ENCODE measurements at places on chromosomes 12 and 14. TPM values are rescaled to one million over a fixed set of nuclear protein-coding genes. Genes with fewer than 3 reads are reported as not detected.
A peak's percentile ranks its signal among the peaks of the same experiment; 100 is the strongest.

GRCh38 chr12:24223926-24224325, 274.5 kb upstream of the SOX5 start:
- DNase-seq: no peak

GRCh38 chr12:67202678-67203012, 66.5 kb upstream of the CAND1 start:
- no peak for DNase-seq

DNA sequence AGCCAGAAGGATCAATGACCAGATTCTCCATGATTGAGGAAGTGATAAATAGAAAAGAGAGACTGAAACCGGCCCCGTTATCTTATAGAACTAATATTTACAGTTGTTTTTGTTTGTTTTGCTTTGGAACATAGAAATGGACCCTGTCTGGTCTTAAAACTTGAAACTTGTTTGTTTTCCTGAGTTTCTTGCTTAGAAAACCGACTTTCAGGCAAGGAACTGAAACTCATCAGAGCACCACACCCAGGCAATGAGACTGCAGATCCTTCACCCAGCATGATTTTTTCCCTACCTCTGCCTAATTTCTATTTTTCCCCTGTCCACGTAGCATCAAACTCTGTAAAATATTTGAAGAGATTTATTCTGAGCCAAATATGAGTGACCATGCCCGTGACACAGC, 10.6 kb upstream of the CLEC12A start:
- DNase-seq: no peak

DNA sequence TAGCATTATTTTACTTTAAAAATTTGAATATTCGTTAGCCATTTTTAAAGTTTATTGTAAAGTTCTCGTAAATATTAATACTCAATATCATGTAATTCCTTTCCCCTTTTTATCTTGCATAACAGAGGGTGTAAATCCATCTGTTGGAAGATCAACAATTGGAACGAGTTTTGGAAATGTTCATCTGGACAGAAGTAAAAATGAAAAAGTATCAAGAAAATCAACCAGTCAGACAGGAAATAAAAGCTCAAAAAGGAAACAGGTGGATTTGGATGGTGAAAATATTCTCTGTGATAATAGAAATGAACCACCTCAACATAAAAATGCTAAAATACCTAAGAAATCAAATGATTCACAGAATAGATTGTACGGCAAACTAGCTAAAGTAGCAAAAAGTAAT, 1.8 kb downstream of the PMCH start:
- no peak for DNase-seq

GRCh38 chr14:74610866-74611649, 979 bp downstream of the LTBP2 start:
- DNase-seq: no peak

DNA sequence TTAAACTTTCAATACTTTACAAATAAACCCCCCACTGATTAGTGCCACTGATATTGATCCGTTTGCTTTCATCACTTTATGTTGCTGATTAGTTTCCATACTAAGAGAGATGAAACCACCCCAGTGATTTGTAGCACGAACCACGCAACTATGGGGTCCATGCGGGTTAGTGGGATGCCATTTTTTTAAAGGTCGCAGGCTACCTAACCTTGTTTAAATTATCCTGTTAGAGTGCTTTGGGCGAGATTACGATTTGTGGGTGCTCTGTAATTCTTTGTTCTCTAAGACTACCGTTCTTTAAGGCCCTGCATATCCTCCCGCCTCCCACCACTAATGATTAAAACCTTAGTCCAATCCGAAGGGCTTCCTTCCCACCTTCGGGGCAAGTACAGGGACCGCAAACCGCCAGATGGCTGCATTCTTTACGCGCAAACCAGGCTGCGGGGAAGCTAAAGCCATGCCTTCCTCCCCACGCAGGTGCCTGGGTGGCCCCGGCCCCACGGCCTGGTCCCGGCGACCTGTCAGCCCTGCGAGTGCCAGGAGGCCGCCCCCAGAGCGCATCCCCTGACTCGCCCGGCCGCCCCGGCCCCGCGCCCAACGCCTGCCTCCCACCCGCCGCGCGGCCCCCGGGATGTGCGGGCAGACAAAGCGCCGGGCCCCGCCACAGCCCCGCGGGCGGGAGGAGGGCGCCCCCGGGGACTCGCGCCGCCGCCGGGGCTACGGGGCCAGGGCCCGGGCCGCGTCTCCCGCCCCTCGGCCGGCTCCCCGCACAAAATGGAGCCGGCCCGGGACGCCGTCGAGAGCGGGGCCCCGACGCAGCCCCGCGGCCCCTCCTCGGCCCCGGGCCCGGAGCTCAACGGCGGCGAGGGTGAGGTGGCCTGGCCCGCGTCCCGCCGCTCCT, 759 bp downstream of the NFYB start:
- DNase-seq: peak; percentile 47

- no peak for DNase-seq
Observed at GRCh38 chr14:35558680-35559079, 24.7 kb downstream of the INSM2 start.

DNA sequence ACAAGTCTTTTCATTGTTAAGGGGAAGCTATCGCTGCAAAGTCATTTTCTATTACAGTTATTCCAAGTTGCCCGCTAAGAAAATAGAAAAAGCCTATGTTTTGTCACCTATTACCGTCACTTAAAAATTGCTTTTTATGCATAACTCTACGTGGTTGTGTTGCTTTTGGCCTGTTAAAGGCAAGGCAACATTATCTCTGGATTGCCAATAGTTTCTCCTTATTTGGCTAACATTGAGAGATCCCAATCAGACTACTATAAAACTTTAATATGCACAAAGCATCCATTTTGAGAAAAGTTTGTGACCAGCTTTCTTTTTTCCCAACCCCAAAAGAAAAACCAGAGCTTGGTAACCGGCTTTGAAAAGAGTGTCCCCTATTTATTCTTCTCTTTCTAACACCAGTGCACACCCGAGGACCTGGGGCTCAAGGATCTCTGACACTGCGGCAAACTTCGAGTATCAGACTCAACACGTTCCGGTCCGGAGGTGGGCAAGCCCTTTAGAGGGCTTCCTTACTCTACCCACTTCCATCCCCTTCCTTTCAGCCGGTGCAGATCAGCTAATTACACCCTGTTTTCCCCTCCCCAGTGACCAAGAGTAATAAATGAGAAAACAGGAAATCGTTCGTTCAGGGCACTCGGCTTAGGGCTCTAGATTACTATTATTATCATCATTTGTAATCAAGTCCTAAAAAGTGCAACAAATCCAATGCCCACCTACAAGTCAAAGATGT, 1.2 kb downstream of the PPP1R12A start:
- DNase-seq: peak; percentile 25

GRCh38 chr14:22887990-22888378, 5.0 kb downstream of the REM2 start:
- no peak for DNase-seq

DNA sequence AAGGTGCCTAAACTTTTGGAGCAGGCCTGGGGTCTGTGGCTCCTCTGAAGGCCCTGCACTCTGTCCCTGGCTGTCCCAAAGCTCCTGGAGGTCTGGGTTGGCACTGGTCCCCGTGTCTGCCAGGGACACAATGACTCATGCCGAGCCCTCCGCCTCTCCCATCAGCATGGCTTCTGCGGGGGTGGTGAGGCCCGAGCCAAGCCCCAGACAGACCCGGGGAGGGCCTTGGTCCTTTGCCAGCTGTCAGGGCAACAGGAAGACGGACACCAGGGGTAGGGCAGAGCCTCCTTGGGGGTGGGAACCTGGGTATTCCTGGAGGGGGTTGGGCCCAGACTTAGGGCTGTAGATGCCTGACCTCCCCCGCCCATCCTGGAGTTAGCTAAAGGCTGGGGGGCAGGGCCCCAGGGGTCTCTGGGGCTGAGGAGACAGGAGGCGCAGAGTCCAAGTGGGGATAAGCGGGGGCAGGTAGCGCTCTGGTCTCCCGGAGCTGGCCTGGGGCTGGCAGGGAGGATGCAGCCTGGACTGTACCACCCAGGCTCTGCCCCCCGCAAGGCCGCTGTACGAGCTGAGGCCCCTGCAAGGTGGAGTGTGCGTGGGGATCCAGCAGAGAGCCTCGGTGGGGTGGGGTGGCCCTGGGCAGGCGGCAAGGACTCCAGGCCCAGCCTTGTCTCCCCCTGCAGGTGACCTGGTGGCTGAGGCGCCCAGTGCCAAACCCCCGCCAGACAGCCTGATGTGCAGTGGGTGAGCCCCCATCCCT, 16.4 kb upstream of the PUS1 start:
- DNase-seq: peak; percentile 86

- DNase-seq: no peak
Observed at GRCh38 chr12:14771651-14772137, 31.6 kb downstream of the WBP11 start.

- DNase-seq: no peak
Observed at GRCh38 chr12:8603856-8604255, 8.8 kb downstream of the AICDA start.

DNA sequence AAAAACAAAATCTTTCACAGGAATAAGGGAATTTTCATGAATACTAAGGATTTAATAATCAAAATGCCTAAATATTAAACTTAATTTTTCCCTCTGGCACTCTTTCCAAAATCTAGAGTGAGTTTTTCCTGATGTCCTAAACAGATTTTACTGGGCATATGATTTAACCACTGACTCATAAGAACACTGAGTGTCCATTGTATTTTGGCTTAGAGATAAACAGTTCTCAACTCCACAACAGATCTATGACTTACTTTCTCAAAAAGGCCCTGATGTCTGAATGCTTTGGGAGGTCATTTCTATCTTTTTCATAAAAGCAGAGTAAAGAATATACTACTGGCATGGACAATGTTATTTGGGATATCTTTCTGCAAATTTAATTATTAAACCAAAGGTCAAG, 15.0 kb downstream of the TMBIM4 start:
- DNase-seq: no peak

GRCh38 chr12:89829434-89829975, 120.9 kb upstream of the ATP2B1 start:
- DNase-seq: no peak

The RHEBL1 gene
- total RNA-seq: 5.0 TPM
